ENCODE measurements at places on chromosomes 6 and 20.

GRCh38 chr20:40241596-40242343 is 447.3 kb downstream of the MAFB start:
- DNase-seq, result no peak

- no peak for DNase-seq
Measured at GRCh38 chr6:167512696-167513375, 187.9 kb downstream of the TTLL2 start.

DNA sequence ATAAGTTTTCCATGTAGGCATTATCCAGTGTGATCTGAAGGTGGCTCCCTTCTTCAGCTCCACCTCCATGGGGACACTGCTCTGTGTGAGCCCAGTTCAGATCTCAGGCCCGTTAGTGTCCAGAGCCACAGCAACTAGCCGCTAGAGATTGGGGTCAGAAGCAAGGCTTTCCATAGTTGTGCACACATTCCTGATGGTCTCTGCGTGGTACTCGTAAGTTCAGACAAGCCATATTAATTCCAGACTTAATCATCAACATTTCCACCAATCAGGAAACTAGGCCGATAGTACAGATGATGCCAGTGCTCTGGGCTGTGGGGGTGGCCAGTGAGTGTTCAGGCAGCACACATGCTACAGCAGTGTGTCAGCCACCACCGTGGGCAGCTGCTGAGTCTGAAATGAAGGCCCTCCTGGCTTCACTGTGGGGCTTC is 17.5 kb upstream of the SYNCRIP start:
- DNase-seq, result no peak

DNA sequence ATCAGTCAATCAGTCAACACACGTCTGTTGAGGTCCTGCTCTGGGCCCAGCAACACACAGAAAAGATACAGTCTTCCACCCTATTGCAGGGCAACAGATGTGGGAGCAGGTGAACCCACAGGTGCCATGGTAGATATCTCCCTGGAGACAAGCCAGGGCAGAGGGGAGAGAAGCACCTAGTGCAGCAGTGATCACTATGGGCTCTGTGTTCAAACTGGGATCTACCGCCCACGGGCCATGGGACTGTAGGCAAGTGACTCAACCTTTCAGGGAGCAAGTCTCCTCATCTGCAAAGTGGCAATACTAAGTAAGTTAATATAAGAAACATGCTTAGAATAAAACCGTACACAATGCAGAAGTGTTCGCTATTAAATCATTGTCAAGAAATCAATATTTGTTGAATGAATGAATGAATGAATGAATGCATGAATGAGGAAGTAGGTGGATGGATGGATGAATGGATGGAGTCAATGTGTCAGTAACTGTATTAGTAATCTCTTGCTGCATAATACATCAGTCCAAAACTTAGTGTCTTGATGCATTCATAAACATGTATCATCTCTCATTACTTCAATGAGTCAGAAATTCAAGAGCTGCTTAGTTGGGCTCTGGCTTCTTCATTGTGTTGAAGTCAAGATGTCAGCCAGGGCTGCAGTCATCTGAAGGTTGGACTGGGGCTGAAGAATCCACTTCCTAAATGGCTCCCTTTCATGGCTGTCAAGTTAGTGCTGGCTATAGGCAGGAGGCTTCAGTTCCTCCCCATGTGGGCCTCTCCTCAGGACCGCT is 31.9 kb upstream of the NFATC2 start:
- no peak for DNase-seq

DNA sequence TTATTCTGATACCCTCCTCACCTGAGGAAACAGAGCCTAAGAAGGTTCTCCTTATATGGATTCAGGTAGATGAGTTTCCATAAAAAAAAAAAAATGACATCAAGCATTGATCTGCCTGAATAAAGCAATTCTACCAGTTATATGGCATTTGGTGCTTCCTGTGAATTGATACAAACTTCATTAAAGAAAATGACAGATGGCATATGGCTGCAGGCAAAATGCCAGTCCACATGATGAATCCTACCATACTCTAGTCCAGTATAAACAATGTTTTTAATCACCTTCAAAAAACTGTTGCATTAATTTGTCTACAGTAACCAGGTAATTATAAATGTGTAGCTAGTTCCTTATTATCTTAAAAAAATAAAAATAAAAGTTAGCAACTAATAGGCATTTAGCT is 559.2 kb upstream of the FLRT3 start:
- no peak for DNase-seq

Measured in activated CD4-positive, alpha-beta T cell treated with anti-CD3 and anti-CD28 coated beads, Interleukin-2, amount 50 U/mL, for 24 hours (primary cell).